T-helper 1 cell (primary cell): ENCODE measurements at places on chromosomes 5 and 9.

DNA sequence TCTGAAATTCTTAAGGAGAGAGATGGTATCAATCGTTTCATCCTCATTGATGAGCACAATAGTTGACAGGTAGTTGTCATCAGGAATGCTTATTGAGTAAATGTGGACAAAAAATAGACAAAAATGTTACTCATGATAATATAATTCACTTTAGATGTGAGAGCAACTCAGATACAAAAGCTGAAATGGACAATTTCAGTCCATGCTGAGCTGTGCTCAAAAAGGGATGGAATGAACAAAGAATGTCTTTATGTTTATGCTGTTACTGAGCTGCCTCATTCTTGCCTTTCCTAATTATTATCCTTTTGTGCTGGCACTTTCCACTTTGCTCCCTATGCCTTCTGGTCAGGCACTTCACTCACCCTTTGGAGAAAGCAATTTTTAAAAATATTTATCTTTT, 49.5 kb downstream of the JAKMIP2 start:
- DNase-seq, result no peak

GRCh38 chr9:7185612-7186011, 427.8 kb downstream of the KDM4C start:
- no peak for DNase-seq

GRCh38 chr5:111197523-111197922, 26.7 kb upstream of the CAMK4 start:
- no peak for DNase-seq

GRCh38 chr5:140349244-140349643, 2.8 kb upstream of the HBEGF start:
- no peak for DNase-seq

GRCh38 chr9:131971482-131972074, 108.1 kb downstream of the MED27 start:
- no peak for DNase-seq

- no peak for DNase-seq
Observed at GRCh38 chr5:6753851-6754250, 40.6 kb downstream of the TENT4A start.

DNA sequence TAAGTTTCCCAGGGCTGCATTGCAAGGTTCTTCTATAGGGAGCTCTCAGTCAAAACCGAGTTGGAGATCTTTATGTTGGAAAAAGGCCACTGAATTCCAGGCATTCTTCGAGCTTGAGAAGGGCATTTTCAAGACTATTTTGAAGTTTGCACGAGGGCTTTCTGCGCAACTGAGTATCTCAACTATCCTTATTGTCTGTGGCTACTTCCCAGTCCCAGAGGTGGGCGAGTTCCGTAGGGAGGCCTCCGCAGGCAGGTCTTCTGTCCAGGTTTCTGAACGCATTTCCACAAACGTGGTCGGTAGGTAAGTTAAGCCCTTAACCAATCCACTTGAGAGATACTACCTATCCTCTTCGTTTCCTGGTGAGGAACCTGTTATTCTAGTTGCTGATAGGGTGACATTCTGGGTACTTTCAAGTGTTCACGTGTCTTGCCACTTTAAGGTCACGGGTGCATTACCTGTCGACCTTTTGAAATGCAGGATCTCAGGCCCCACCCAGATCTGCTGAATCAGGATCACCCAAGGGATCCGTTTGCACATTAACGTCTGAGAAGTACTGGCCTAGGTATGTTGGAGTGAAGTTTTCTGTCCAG, 51.4 kb upstream of the TJP2 start:
- no peak for DNase-seq

GRCh38 chr5:22928821-22929482, 75.8 kb upstream of the CDH12 start:
- DNase-seq, result no peak

DNA sequence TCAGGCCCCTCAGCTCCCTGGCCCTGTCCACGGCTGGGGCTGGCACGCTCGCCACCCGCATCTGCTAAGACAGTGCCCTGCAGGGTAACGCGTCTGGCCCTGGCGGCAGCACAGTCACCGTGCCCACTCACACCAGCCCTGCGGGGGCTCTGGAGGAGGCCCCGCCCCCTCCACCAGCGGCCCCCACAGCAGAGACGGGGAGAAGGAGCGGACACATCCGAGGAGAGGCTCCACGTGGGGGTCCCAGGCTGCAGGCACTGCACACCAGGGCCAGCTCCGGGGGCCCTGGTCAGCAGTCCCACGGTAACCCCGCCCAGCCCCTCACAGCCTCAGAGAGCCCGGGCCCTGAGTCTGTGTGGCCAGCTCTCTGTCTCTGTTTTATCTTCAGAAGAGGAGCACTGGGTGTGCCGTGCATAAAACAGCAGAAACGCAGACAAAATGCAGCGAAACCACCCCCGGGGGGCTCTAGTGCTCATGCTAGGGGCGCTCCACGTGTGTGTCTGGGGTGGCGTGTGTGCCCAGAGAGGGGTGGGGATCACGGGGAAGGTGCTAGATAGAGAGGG, 47.5 kb upstream of the NRARP start:
- no peak for DNase-seq

- no peak for DNase-seq
Observed at GRCh38 chr5:161278739-161279660, 267.5 kb downstream of the GABRB2 start.
